Activated CD8-positive, alpha-beta memory T cell treated with anti-CD3 and anti-CD28 coated beads for 48 hours (primary cell): ENCODE measurements at places on chromosomes 7 and 10.

GRCh38 chr10:71627230-71627939, 92.2 kb downstream of the C10orf105 start:
- no peak for DNase-seq

- DNase-seq: no peak
Observed at GRCh38 chr7:109552017-109552416, 982.3 kb downstream of the DNAJB9 start.

DNA sequence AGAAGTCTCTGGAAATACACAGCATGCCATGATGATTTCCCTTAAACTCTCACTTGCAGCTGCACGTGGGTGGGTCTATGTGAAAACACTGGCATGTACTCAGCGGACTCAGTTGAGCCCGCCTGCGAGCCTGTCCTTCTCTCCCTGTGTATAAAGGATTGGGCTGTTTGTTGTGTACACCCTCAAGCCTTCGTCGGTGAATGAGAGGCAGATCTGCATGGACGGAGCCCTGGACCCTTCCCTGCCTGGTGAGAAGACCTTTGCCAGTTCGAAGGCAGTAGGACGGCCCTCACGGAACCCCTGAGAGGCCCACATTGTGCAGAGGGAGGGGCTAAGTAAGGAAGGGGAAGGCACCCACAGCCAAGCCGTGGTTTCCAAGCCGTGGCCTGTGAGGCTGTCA, 121.2 kb downstream of the WDFY4 start:
- DNase-seq: no peak

- DNase-seq: peak; percentile 33
Observed at GRCh38 chr10:101291331-101292193, 62.3 kb upstream of the LBX1 start.

GRCh38 chr7:27940341-27940740, 200.4 kb downstream of the TAX1BP1 start:
- no peak for DNase-seq

GRCh38 chr7:143360788-143361551, 1.5 kb downstream of the FAM131B start:
- no peak for DNase-seq

GRCh38 chr10:89685936-89686335, 15.5 kb upstream of the KIF20B start:
- no peak for DNase-seq

GRCh38 chr10:63707254-63707910, 186.2 kb downstream of the REEP3 start:
- DNase-seq: no peak

GRCh38 chr7:42262964-42263363, 26.0 kb upstream of the GLI3 start:
- no peak for DNase-seq
